Left renal cortex interstitium (tissue), 4 donors: ENCODE measurements at places on chromosomes 6 and 20. TPM values are rescaled to one million over a fixed set of nuclear protein-coding genes. Genes with fewer than 3 reads are reported as not detected.

Gene NHLRC1
- 2.3 TPM for polyA plus RNA-seq

Gene ID1
- 263 TPM for polyA plus RNA-seq

Gene RIPOR2
- polyA plus RNA-seq: 6.0 TPM

Gene SHLD1
- 10.0 TPM for polyA plus RNA-seq

Gene DPPA5
- 0.22 TPM for polyA plus RNA-seq

Gene OR2J3
- not detected for polyA plus RNA-seq

GRCh38 chr6:11459079-11459610 is 78.4 kb upstream of the TMEM170B start:
- DNase-seq: no peak

GRCh38 chr6:83517500-83517899 is 5.2 kb downstream of the PRSS35 start:
- no peak for DNase-seq

DNA sequence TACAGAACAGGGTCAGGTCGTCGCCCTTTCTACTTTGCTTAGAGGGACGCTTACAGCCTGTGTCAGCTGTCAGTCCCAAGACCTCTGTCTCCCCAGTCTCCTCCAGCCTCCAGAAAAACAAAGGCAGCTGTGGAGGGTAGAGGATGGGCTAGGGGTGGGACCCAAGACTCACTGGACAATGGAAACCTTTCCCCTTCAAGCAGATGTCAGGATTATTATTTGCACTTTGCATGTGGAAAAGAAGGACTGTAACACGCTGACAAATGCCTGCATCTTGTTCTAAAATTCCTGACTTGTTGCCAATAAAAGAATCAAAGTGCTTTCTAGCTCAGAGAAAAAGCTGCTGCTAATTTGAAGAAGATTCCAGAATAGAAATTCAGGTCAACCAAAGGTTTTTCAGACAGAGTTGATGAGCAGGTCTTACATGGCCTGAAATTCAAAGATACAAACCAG is 58.7 kb downstream of the SNX5 start:
- no peak for DNase-seq

DNA sequence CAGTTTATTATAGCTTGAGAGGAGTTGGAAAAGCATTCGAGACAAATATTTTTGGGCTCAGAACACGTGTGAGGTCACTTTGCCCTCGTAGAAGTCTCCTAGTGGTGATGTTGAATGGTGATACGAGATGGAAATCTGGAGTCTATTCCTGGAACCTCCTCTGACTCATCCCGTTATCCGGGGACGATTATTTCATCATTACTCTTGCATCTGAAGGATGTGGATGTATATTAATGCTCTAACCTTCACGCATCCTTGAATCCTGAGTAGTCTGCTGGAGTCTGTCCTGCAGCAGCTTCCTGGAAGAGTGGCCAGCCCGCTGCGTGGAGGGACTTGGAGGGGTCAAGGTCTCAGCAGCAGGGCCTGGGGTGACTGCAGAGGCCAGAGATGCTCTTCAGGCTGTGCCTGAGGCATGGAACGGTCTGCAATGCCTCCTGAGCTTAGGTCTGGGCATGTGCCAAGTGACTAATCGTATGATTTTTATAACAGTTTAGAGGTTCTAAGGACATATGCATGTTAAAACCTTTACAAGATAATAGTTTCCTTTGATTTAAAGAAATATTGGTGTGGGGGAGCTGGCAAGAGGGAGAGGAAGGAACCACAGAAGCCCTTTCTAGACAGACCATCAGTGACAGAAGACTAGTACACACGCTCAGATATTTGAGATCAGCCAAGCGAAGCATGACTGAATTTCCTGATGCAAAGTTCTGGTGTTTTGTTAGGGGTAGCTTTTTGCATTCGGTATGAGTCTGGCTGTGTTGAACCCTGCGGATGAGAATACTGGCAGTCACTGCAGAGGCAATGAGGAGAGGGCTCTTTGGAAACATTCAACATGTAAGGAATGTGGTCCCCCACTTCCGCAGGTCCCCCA is 400.2 kb downstream of the QKI start:
- DNase-seq: no peak

GRCh38 chr6:149234051-149234962 is 83.2 kb upstream of the TAB2 start:
- DNase-seq: no peak

DNA sequence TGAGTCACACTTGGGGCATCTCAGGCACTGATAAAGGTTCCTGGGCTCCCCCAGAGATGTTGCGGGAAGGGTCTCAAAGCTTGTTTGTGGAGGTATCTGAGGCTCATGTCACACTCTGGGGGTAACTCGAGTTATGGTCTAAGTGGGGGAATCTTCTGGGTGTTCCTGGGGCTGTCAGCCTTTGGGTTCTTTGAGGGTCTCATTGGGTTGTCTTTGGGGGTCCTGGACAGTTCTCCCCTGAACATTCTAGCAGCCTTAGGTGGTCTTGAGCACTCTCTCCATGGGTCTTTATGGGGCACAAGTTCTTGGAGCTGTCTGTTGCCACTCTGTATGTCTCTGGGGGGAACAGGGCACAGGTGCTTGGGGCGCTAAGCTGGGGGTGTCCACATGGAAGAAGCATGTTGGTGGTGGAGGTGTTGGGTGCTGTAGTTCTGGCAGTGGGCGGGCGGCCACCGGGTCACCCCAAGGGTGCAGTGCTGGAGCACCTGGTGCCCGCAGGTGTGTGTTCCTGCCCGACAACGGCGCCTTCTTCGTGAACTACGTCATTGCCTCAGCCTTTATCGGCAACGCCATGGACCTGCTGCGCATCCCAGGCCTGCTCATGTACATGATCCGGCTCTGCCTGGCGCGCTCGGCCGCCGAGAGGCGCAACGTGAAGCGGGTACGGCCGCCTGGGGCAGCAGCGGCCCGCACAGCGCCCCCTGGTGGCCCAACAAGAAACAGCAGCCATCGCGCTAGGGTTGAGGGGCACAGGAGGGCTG is 7.1 kb upstream of the CAPN11 start:
- no peak for DNase-seq
